Small intestine (tissue), 16 donors: ENCODE measurements at places on chromosomes 6 and 20.
A peak's percentile ranks its signal among the peaks of the same experiment; 100 is the strongest.

- DNase-seq, result no peak
These were observed 18.1 kb upstream of the CALHM6 start for GRCh38 chr6:116443105-116443504.

- no peak for DNase-seq
These were observed 91.7 kb downstream of the COL19A1 start for GRCh38 chr6:69957985-69958559.

- peak; percentile 51 for DNase-seq
These were observed 7.2 kb downstream of the ATP9A start for GRCh38 chr20:51760905-51761546.

DNA sequence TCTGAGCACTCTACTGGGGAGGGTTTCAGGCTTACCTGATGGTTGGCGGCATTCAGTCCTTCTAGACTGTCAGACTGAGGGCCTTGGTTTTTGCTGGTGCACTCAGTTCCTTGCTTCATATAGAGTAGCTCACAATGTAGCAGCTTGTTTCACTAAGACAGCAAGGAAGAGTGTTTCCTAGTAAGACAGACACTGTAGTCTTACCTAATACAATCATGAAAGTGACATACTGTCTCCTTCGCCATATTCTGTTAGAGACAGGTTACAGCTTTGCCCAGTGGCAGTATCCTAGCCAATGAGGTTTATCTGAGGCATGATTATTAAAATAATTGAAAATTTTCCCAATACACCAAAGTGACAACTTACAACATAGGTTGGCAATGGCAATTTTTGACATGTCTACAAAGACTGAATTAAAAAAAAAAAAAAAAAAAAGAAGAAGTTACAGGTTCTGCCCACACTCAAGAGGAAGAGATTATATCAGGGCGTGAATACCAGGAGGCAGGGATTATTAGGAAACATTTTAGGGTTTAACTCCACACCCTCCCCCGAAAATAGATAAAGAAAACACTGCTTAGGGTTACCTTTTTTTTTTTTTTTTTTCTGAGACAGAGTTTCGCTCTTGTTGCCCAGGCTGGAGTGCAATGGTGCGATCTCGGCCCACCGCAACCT lies 66.8 kb downstream of the SCAND1 start:
- no peak for DNase-seq

- DNase-seq, result no peak
These were observed 33.1 kb downstream of the ATP9A start for GRCh38 chr20:51734876-51735720.

DNA sequence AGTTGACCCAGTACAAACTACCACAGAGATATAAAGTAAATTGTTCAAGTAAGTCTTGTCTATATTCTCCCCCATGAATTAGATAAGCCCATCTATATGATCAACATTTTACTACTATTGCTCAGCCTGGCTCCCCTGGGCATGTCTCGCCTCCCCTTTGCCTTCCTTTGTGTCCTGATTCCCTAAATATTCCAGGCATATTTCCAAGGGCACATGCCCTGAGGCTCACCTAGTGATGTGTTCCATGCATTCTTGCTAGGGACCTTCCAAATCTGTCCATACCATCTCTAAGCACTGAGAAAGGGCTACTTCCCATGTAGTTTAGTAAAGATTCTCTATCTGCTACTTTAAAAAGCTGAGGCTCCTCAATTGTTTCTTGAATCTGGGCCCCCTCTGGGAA lies 309.5 kb upstream of the PRND start:
- DNase-seq, result no peak

DNA sequence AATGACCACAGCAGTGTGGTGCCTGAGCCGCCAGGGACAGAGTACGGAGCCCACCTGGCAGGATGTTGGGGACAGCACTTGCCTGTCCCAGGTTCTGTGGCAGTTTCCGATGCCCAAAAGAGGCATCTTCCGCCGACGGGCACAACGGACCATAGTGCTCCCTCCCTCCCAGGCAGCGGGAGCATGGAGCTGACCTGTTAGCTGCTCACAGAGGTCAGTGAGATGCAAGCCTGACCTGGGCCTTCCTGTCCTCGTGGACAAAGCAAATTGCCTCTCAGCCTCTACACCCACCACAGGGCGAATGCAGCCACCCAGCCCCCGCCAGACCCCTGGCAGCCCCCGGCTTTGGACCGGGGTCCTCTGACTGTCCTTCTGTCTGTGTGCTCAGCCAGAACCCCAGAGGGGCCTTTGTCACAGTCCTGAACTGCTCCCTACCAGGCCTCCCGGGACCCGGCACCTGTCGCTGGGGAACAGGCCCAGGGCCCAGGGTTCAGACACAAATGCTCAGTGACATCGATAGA lies 16.2 kb upstream of the FRMD1 start:
- no peak for DNase-seq

DNA sequence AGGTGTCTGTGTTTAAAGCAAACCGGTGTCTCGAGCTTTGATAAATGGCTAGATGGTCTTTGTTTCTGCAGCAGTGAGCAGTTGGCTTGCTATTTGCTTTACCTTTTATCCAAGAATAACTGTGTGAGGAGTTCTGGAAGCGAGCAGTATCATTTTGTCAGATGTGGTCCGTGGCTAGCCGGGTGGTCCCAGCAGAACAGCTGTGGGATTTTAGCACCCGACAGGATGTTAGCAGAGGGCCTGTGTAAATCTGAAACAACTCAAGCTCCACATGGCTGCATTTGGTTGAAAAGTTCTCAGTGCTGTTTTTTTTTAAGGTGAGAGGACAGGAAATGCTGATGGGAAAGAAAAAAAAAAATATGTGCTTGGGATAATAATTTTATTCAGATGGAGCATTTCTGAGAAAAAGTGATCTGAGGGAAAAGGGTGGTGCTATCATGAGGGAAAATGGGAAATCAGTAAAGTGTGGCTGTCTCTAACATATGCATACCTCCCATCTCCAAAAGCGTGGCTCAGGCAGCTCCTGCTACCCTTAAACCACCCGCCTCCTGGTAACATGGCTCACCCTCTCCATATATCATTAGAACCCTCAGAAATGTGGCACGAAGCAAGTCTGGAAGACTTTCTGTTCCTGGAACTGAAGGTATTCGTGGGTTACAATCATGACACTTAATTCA lies 215.4 kb downstream of the TSHZ2 start:
- DNase-seq, result peak; percentile 11

DNA sequence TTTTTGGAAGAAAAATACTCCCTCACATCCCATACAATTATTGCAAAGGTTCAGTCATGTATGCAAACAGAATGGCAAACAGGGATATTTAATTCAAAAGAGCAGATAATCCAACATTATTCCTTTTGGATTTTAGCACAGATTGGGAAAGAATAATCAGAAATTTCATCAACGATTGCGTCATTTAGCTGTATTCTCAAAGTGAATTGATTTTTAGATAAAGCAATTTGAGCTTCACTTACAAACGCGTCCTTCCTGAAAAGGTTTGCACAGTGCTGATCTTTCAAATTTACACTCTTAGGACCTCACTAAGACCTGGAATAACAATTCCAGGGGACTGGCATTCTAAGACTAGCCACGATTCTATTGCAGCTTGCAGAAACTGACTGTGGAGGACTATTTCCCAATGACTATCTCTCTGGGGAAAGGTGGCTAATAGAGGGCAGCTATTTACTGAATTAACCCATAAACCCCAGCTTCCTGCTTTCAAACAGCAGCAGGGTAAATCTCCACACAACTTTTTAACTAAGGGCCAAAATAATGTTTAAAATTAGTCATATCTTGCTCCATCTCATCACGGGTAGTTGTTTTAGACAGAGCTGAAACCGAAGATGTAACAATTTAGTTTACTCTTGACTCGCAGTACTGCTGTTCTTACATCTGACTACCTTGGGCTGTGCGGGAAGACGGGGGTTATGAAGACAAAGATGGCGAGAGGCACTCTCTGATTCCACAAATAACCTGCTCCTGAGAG lies 131.2 kb upstream of the FAM184A start:
- no peak for DNase-seq

DNA sequence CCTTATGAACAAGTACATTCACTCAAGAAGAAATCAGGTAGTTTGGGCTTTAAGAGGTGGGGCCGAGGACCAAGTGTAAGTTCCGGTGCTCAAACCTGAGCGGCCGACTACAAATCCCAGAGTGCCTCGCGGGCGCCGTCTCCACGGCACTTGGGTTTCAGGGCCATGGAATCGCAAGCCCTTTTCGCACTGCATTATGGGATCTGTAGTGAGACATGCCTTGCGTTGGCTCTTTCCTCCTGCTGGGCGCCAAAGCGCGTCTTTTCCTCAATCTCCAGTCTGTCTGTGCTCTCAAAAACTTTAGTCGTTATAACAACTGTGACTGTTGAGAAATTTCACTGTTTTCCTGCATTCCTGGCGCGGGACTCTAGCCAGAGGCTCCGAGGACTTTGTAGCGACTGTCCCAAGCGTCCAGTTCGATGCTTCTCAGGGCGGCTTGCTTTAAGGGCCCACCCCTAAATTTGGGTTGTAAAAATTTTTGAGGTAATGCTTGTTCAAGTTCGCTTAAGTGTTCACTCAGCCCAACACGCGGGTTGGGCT lies 408 bp upstream of the FBXO9 start:
- peak; percentile 99 for DNase-seq

GRCh38 chr20:45293041-45294002 lies 13.3 kb upstream of the RBPJL start:
- DNase-seq, result peak; percentile 73

DNA sequence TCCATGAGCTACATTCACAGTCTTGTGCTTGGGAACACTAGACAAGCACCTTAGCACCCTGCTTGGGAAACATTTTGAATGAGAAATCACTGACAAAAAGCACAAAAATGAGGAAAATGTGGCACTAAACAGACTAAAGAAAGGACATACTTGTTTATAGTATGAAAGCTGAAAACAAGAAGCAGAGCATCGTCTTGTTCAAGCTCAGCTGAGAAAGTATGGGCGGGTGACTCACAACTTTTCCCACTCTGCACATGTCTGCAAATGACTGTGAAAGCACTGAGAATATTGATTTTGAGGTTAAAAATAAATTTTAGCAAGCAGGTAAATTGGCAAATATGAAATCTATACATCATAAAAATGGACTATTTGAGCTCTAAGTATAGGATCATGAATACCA lies 725.3 kb downstream of the COL12A1 start:
- no peak for DNase-seq

DNA sequence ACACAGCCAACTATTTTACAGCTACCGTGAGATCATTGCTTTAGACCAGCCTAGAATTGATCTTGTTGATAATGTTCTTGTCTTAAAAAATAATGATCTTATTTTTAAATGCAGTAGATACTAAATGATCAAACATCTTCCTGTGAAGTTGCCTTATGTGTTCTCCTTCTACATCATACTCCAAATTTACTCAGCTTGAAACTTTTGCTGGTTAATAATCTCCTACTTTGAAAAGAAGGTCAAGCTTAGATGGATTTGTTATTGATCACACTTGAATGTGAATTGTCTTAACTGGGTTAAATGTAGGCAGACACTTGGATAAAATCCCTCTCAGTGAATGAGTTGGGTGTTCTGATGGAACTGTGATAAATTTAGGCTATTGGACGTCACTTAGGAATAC lies 91.9 kb downstream of the HAO1 start:
- DNase-seq, result no peak

DNA sequence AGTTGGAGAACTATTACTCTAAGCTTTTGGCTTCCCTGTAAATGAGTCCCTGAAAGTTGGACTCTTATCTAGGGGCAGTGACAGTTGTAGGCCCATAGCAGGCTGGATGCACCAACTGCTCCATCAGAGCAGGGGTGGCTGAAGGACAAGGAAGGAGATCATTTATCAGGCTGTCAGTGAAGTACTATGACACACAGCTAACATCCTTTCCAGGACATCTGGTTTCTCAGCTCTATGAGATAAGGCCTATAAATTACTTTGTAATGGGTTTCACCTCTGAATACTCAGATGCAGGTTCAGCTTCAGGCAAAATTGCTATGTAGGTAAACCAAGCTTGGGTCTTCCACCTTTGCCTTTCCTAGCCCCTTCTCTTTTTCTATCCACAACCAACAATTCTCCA lies 468.5 kb downstream of the KIF16B start:
- DNase-seq, result no peak

DNA sequence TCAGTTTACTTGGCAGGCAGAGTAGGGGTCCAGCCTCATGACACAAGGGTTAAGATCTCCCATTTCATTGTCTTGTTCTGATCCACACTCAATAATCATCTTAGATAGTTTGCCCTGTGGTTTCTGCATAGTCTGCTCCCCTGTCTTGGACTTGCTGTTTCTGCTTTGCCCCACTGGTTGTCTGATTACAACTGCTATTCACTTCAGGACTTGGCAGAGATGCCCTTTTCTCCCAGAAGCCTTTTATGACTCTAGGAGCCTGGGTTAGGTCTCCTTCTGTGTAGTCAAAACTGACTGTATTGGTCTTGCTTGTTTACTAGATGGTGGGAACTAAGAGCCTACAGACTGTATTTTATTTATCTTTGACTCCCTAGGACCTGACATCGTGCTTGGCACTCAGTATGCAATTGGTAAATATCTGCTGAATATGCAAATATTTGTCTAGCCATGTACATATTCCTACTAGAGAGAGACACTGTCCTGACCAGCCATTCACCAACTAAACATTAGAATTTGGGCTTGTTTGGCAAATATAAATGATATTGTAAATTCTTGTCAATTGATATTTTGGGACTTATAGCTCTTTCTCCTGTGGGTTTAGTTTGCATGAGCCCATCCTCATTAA lies 165.9 kb upstream of the KCNK16 start:
- DNase-seq, result no peak

DNA sequence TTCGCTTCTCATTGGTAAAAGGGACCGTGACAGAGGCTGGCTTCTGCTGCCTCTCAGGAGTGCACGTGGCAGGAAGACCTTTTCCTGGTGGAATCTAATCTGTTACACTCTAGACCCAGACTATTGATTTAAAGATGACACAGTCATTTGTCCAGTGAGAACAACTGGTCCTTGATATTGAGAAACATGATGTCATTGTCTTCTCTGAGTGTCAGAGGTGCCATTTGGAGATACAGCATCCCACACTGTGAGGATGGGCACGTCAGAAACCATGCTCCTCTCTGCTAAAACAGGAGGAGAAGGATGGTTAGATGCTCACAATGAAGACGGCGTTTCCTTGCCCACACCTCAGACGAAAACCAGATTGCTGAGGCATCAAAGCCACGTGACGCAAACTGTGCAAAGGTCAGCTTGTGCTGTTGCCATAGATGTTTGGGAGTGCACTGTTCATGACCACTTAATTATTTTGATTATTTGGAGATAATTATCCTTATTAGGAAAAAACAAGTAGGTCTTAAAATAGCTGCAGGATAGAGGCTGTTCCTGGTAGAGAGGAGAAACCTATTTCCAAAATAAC lies 169.0 kb downstream of the SMOC2 start:
- peak; percentile 82 for DNase-seq

- DNase-seq, result peak; percentile 59
These were observed 19.0 kb upstream of the AVP start for GRCh38 chr20:3103369-3104032.

GRCh38 chr20:1330075-1330830 lies 1.3 kb upstream of the SDCBP2 start:
- peak; percentile 95 for DNase-seq

GRCh38 chr6:89375427-89376267 lies 23.1 kb upstream of the UBE2J1 start:
- peak; percentile 88 for DNase-seq

- DNase-seq, result no peak
These were observed 193.7 kb downstream of the GJA10 start for GRCh38 chr6:90088009-90088408.

GRCh38 chr6:55531496-55531895 lies 47.5 kb downstream of the HMGCLL1 start:
- no peak for DNase-seq
